ENCODE measurements at places on chromosomes 5 and 9. TPM values are rescaled to one million over a fixed set of nuclear protein-coding genes. Genes with fewer than 3 reads are reported as not detected.

CAMK4 gene
- total RNA-seq, result not detected

SIT1 gene
- total RNA-seq, result not detected

C5orf63 gene
- total RNA-seq, result 4.0 TPM

OCLN gene
- total RNA-seq, result 12.4 TPM

PAEP gene
- 0.20 TPM for total RNA-seq

SLC26A2 gene
- total RNA-seq, result 23.0 TPM

FREM1 gene
- not detected for total RNA-seq

ZNF474 gene
- total RNA-seq, result 0.46 TPM

ECM2 gene
- total RNA-seq, result 0.12 TPM

PCDHGA6 gene
- total RNA-seq, result 0.39 TPM

FNIP1 gene
- 14.2 TPM for total RNA-seq
